ENCODE measurements at places on chromosomes 6 and 20. TPM values are rescaled to one million over a fixed set of nuclear protein-coding genes. Genes with fewer than 3 reads are reported as not detected.

SLPI gene
- 496 TPM for total RNA-seq

HEBP2 gene
- total RNA-seq, result 47.6 TPM

GLO1 gene
- 88.8 TPM for total RNA-seq

IL17A gene
- not detected for total RNA-seq

LINC00237 gene
- total RNA-seq, result not detected

- DNase-seq, result no peak
Observed at GRCh38 chr6:22448291-22448711, 121.1 kb upstream of the HDGFL1 start.

DNA sequence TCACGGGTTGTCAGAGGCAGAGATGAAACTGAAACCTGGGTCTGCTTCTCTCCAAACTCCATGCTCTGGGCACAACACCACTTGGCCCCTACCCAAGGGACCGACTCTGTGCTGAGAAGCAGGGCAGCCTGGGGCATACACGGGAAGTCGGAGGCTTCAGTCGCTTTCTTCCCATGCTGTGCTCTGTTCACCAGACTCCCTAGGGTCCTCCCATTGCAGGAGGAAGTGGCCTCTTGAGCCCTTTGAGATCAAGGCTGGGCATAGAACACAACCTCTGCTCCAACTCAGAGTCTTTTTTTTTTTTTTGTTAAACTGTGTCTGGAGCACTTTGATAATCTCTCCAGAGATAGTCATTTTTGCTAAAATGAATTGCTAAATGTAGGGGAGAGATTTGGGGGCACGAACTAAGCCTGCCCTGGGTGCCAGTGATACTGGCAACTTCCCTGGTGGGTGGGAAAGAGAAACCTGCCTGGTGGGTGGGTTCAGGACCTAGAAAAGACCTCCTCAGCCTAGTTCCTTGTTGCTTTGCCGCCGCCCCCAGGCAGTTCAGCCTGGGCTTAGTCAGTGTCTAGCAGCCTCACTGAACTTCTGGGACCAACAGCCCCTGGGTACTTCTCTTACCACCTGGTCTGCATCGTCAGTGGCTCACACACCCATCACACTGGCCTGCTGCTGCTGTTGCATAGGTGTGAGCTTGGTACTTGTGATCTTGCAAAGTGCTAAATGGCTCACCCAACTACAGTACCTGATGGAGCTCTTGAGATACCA, 62.0 kb downstream of the PPP1R14C start:
- no peak for DNase-seq

DNA sequence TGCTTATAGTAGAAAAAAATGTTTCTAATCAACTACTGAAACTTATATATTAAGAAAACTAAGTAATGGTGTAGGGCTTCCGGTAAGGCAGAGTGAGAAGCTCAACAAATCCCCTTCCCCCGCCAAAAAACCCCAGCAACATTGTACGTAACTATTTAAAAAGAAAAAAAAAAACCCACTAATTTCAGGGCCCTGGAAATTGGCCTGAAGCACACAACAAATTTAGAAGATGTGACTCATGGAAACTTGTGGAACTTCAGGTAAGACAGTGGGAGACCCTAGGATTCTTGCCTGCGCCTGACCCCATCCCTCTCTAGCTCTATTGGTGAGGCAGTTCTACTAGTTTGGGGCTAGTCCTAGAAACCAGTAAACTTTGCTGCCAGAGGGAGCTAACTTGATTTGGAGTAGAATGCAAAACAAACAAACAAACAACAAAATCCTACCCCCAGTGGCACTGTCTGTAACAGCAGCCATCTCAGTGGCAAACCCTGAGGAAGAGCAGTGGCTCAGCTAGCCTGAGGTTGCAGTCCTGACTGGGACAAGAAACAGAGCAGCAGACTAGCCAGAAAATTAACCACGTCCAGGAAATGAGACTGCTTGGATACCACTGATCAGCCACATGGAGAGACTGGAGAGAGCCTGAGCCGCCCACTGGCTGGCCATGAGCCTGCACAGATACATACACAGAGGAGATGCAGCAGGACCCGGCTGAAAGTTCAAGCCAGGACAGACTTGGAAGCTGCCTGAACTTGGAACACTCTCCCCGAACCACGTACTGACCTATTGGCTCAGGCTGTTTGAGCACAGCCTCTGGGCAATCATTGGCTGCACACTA, 135.1 kb downstream of the TBXT start:
- no peak for DNase-seq

GRCh38 chr6:155432293-155432692, 23.3 kb downstream of the NOX3 start:
- DNase-seq, result no peak

- DNase-seq, result no peak
Observed at GRCh38 chr20:31570735-31571617, 34.1 kb upstream of the ID1 start.

Measured in left lung (tissue), 14 donors.